ENCODE measurements at places on chromosomes 5 and 9.

DNA sequence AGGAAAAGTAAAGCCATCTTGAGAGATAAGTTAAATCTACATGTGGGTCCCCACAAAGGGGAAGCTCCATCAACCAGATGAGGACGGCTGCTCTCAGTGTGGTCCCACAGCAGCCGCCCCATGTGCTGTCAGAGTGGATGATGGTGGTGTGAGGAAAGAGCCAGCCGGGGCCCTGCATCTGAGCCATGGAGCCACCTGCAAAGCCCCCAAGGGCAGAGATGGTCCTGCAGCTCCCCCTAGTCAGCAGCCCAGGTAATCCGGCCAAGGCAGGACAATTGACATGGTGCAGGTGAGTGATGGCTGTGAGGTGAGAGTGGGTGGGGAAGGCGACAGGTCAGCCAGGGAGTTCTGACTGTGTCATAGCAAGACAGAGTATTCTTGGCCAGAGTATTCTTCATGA lies 458.8 kb downstream of the ICE1 start:
- no peak for DNase-seq
- H3K27ac ChIP-seq: no peak overlapping the region
- H3K27me3 ChIP-seq: no peaks in the 10 kb centered on the region
- no peak overlapping the region for H3K4me3 ChIP-seq
- no peaks in the 10 kb centered on the region for H3K4me1 ChIP-seq
- no peaks in the 10 kb centered on the region for H3K36me3 ChIP-seq

DNA sequence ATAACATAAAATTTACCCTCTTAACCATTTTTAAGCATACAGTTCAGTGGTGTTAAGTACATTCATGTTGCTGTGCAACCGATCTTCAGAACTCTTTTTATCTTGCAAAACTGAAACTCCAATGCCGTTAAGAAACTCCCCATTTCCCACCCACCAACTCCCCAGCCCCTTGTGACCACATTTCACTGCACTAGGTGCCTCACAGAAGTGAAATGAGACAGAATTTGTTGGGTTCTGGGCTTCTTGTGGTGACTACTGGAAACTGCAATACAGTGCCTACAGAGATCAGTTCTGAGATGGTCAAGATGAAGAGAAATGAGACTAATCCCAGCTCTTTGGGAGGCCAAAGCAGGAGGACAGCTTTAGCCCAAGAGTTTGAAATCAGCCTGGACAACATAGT lies 202.1 kb upstream of the SLC30A5 start:
- peaks cover 20% of the 10 kb centered on the region for H3K4me1 ChIP-seq
- no peaks in the 10 kb centered on the region for H3K27me3 ChIP-seq
- peaks cover 1% of the 10 kb centered on the region for H3K36me3 ChIP-seq

DNA sequence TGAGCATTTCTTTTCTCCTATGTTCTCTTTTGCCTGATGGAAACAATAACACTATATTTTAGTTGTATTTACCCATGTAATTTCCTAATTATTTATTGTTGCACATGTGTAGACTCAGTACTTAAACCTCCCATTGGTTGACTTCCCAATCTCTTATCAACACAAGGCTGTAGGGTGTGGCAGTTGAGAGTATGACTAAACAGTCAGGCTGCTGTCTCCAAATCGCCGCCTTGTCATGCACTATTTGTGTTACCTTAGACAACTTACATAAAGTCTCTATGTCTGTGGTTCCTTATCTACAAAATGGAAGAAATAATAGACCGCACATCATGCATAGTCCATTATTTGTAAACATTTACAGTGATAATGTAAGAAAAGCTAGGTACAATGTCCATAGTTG lies 68.9 kb upstream of the EFNA5 start:
- no peak overlapping the region for H3K27ac ChIP-seq
- H3K4me1 ChIP-seq: no peaks in the 10 kb centered on the region
- H3K36me3 ChIP-seq: no peaks in the 10 kb centered on the region
- DNase-seq: no peak
- H3K4me3 ChIP-seq: no peak overlapping the region

DNA sequence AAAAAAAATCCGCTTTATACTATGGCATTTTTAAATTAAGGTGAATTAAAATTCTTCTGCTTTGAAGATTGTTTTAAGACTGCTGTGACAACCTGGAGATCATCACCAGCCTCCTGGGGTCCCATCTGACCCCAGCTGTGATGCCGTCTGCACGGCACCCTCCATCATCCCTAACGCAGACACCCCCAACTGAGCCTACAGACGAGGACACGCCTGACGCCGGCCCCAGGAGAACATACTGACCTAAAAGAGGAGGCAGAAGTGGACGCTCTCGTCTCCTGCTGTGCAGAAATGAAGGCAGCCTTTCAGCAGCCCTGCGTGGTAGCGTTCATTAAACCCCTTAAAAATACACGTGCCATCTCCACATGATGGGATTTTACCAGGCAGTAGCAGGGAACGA lies 125.6 kb upstream of the PPP1R26 start:
- no peak for DNase-seq
- H3K36me3 ChIP-seq: no peaks in the 10 kb centered on the region
- no peaks in the 10 kb centered on the region for H3K4me1 ChIP-seq
- H3K4me3 ChIP-seq: no peak overlapping the region

DNA sequence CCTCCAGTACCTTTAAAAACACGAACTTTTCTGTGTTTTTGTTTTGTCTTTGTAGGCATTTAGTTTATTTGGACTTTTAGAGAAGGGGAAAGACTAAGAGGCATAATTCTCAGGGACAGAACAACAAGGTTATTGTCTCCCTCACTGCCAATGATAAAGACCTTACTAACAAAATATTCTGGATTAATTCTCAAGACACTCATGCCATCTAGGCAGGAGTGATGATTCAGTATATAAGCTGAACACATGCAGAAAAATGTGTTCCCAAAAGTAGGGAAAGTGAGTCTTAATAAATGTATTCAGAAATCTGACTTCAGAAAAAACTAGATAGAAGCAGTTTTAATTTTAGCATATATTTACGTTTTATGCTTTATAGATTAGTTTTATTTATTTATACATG lies 17.4 kb upstream of the ASPN start:
- no peak overlapping the region for H3K4me3 ChIP-seq
- H3K27me3 ChIP-seq: no peaks in the 10 kb centered on the region
- DNase-seq: no peak
- peaks cover 1% of the 10 kb centered on the region for H3K36me3 ChIP-seq
